GM03348 (cell line): ENCODE measurements at places on chromosomes 6 and 20.
A peak's percentile ranks its signal among the peaks of the same experiment; 100 is the strongest.

- DNase-seq: no peak
Observed at GRCh38 chr6:139713424-139713823, 339.0 kb upstream of the CITED2 start.

GRCh38 chr20:53622247-53623133, 28.9 kb upstream of the ZNF217 start:
- DNase-seq: no peak

GRCh38 chr20:62734326-62734725, 25.7 kb downstream of the NTSR1 start:
- no peak for DNase-seq

DNA sequence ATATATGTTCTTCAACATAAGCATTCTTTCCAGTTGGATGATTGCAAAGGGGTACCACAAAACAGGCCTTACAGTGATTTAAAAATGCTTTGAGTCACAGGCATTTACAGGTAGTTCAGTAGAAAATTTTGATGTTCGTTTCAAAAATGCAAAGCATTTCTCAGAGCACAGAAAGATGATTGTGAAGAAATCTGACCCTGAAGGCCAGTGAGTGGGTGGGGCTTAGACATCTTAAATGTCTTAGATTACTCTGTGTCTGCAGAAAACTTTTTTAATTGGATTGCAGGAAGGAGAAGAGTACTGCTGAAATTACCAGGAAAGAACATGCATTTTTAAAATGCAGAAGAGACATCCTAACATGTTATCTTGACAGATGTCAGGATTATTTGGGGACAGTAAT, 268.3 kb downstream of the CDKAL1 start:
- peak; percentile 7 for DNase-seq

GRCh38 chr6:33546766-33547165, 33.3 kb downstream of the BAK1 start:
- DNase-seq: no peak

GRCh38 chr6:6659600-6660327, 71.2 kb downstream of the LY86 start:
- no peak for DNase-seq

DNA sequence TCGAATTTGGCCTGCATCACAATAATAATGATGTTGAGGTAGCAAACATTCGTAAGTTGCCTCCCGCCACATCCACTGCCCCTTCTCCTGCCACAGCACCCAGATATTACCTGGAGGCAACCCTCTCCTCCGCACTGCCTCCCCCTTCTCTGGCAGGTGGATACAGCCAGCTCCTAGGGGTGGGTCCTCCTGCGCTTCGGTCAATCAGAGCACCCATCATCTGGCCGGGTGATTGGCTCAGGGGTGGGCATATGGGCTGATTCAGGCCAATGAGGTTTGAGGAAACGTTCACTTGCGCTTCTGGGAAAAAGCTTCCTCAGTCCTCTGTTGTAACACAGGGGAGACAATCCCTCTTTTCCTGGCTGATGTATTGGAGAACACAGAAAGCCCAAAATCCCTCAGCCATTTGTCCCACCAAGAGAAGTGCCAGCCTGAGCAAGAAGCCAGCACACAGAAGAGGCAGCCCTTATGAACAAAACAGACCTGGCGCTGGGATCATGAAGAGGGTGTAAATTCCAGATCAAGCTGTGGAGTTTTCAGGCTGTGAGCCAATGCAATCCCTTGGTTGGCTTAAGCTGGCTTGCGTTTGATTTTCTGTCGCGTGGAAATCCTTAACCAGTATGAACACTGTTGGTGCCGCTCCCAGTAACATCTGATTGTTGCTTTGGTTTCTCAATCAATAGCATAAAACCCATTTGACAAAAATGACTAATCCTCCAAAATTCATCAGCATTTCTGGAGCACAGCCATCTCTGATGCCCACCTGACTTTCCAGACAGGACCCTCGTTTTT, 82.2 kb downstream of the PRDM1 start:
- no peak for DNase-seq

DNA sequence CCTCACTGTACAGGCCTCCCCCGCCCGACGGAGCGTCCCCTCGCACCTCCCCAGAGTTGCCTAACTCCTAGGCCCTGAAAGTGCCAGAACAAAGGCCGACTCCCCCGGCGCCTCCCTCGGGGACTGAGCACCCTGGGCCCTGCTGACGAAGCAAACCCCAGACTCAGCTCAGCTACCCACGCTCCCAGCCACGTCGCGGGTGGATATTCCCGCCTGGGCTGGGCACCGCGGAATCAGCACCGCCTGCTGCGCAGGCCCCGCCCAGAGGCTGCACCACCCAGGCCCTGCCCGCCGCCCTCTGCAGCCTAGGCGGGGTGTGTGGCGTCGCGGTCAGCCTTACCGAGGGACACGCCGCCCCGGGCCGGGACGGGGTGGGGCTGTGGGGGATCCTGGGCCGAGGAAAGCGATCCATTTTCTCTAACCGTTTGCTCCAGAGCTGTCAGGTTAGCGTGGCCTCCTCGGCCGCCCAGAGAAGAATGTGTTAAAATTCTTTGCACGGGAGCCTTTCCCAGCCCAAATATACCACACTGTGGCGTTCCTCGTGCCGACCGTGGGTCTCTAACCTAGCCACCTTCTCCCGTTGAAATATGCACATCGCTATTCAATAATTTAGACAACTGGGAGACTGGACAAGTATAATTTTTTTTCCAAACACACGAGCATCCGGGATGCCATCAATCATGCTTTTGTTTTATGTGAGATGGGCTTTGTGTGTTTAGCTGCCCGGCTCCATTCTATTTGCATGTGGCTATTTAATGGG, 31.4 kb downstream of the TFAP2A start:
- peak; percentile 29 for DNase-seq

GRCh38 chr6:30000156-30000791, 57.9 kb downstream of the HLA-A start:
- no peak for DNase-seq

GRCh38 chr20:57558614-57559288, 2.2 kb upstream of the PCK1 start:
- DNase-seq: no peak

DNA sequence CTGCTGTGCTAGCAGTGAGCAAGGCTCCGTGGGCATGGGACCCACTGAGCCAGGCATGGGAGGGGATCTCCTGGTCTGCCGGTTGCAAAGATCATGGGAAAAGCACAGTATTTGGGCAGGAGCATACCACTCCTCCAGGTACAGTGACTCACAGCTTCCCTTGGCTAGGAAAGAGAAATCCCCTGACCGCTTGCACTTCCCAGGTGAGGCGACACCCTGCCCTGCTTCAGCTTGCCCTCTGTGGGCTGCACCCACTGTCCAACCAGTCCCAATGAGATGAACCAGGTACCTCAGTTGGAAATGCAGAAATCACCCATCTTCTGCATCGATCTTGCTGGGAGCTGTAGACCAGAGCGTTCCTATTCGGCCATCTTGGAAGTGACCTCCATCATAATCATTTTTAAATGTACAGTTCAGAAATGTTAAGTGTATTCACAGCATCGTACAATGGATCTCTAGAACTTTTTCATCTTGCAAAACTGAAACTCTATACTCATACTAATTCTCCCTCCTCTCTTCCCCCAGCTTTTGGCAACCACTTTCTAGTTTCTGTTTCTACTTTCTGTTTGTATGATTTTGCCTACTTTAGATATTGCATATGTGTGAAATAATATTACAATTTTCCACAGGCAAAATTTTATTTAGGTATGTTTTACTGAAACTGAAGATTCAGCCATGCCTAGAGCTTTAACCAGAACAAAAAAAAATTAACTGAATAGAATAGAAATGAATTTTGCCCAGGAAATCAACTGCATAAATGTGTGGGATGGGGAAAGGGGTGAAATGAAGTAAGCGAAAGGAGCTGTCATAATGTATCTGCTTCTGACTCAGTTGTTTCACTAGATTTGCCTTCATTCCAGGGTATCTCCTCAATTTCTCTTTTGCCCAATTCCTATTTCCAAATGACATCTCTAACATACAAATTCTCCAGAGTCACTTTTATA, 100.0 kb downstream of the RWDD2A start:
- no peak for DNase-seq

- no peak for DNase-seq
Observed at GRCh38 chr6:89357390-89357789, 4.9 kb upstream of the UBE2J1 start.

DNA sequence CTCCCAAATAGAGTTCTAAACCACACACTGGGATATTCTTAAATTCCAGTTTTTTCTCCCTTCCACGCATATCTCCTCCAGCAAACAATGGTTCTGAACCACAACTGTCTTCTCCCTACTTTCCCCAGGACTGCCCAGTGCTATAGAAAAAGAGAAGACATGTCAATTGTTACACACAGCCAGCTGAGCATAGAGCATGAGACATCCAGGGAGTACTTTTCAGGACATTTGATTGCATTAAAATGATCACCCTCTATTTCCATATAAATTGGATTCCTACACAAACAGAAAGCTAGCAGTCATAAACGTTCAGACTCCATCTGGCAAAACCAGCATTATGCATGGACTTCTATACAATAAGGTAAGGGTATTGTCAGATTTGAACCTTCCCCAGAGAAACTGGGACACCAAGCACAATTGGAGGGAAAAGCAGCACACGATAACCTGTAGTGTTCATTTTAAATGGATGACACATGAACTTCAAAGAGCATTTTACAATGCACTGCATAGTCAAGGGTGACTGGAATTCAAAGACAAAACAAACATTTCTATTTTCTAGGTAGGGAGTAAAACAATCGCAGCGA, 93.1 kb upstream of the HEY2 start:
- no peak for DNase-seq

DNA sequence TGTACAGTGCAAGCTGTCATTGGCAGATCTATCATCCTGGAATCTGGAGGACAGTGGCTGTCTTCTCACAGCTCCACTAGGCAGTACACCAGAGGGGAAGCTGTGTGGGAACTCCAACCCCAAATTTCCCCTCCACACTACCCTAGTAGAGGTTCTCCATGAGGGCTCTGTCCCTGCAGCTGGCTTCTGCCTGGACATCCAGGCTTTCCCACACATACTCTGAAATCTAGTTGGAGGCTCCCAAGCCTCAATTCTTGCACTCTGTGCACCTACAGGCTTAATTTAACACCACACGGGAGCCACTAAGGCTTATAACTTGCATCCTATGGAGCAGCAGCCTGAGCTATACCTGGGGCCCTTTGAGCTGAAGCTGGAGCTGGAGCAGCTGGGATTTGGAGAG, 43.0 kb upstream of the TRIM39 start:
- no peak for DNase-seq

GRCh38 chr20:57579898-57580447, 19.1 kb downstream of the PCK1 start:
- no peak for DNase-seq

- DNase-seq: no peak
Observed at GRCh38 chr6:12356431-12356830, 66.3 kb downstream of the EDN1 start.

DNA sequence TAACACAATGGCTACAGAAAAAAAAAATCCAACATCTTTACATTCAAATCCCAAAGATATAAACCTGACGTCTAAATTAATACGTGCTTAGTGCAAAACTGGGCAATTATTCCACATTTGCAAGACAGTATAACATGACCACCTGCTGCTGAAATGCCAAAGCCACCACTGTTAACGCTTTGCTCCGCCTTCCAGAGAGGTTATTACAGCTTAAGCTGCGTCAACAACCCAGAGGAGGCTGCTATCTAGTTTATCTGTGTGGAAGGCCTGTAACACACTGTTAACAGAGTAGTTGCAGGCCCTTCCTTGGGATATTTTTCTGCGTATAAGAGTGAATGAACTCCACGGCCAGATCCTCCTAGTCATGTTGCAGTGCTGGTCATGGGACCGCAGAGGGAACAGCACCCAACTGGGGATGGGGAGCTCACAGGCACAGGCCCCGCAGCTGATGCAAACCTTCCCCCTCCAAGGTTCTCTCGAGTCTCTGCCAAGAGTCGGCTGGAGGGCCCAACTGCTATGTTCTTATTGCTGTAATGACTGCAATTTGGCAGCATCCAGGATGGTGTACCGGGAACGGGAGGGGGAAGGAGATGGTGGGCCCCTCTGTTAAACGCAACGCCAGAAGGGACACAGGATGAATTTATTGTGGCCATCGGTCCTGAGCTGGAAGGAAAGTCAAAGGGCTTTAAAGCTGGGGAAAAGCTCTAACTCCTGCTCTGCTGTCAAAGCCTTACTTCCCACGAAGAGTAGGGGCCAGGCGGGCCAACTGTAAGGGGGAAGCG, 993 bp upstream of the NCOA7 start:
- peak; percentile 41 for DNase-seq

- no peak for DNase-seq
Observed at GRCh38 chr20:44465001-44465560, 10.6 kb upstream of the TTPAL start.
